ENCODE measurements at places on chromosomes 2 and 18.

DNA sequence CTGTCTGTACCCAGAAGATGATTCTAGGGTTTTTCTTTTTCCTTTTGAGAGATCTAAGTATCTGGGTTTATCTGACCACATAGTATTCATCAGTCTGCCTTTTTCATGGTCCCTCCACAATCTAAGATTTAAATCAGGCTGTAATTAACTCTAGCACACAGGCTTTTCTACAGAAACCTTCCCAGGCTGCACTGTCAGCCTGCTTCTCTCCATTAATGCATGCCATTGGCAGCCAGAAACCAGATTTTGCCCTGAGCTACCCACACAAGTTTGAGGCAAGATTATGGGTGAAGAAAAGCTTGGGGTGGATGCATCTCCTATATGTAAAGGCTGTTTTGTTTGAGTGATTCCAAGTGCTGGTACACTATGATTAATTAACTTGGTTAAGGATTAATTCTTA lies 45.7 kb upstream of the EML4 start:
- no peak for DNase-seq

DNA sequence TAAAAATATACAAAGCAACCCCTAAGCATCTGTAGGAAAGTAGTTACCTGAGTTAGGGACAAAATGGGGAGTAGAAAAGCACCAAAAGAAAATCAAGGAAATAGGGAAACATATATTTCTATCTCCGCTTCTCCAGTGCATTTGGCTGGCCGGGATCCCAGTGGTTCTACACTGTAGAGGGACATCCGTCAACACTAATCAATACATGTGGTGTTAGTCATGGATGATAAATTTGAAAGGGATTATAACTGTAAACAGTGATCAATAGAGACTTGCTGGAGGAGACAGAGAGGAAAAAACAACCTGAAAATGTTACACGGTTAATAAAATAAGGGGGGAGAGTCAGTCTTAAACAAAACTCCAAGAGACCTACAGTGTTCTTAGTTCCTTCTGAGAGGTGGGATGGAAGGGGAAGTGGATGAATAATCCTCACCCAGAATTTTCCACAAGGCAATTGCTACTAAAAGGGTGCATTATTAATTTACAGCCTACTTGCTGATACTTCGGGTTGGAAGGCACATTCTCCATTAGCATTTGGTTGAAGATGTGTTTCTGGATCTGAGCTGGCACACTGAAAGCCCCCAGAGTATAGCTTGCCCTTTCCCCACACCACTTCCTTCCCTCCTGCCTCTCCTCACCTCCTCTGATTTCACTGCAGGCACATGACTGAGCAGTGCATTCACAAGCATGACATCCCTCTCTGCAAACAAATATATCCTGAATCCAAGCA lies 530.0 kb downstream of the BCL11A start:
- DNase-seq = no peak

DNA sequence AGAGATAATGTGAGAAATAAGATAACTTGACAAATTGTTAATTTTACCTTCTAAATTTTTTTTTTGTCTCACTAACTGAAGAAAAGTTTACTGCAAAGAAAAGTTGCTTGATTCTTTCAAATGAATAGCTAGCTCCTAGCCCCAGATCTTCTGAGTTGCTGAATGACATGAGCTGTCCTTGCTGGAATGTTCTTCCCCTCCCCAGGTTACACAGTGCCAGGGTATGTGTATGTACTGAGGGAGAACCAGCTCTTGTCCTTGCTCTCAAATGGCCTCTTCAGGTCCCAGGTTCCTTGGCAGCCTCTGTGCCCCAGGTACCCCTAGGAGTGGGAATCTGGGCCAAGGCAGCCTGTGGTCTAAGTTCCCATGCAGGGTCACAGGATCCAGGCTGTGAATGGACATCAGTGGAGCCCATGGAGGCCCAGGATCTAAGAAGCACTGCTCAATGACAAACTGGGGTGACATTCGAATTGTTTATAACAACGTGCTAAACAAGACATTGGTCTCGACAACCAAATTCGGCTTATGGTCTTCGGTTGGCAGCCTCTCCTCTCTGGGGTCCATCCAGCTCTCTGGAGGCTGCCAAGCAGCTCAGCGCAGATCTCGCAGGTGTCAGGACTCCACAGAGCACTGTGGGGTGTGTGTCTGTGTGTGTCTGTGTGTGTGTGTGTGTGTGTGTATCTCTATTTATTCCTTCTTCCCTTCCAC lies 17.1 kb upstream of the INO80C start:
- DNase-seq = no peak

DNA sequence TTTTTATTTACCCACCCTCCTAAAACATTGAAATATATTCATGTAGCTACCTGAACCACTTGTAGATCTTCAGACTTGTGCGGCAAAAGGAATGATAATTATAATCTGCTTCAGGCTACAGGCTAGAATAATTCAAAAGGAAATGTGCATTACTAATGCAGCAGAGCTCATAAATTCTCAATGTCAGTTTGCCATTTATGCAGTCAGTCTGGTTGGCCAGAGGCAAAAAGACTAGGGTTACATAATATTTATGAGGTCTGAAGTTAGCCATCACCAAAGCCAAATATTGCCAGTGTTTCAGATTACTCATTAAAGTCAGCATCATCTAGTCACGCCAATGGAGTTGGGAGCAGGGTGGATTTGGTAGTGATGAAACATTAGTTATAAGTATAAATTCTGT lies 38.9 kb downstream of the METAP1D start:
- no peak for DNase-seq

- no peak for DNase-seq
These were observed 544.4 kb upstream of the SETBP1 start for GRCh38 chr18:44136326-44136725.

- DNase-seq = no peak
These were observed 96.3 kb downstream of the SH3RF3 start for GRCh38 chr2:109225170-109225782.
